Stimulated activated CD4-positive, alpha-beta T cell treated with anti-CD3 and anti-CD28 coated beads, Interleukin-1b, Interleukin-23, amount 100 ng/mL, for 48 hours (primary cell): ENCODE measurements at places on chromosomes 6 and 20.
A peak's percentile ranks its signal among the peaks of the same experiment; 100 is the strongest.

DNA sequence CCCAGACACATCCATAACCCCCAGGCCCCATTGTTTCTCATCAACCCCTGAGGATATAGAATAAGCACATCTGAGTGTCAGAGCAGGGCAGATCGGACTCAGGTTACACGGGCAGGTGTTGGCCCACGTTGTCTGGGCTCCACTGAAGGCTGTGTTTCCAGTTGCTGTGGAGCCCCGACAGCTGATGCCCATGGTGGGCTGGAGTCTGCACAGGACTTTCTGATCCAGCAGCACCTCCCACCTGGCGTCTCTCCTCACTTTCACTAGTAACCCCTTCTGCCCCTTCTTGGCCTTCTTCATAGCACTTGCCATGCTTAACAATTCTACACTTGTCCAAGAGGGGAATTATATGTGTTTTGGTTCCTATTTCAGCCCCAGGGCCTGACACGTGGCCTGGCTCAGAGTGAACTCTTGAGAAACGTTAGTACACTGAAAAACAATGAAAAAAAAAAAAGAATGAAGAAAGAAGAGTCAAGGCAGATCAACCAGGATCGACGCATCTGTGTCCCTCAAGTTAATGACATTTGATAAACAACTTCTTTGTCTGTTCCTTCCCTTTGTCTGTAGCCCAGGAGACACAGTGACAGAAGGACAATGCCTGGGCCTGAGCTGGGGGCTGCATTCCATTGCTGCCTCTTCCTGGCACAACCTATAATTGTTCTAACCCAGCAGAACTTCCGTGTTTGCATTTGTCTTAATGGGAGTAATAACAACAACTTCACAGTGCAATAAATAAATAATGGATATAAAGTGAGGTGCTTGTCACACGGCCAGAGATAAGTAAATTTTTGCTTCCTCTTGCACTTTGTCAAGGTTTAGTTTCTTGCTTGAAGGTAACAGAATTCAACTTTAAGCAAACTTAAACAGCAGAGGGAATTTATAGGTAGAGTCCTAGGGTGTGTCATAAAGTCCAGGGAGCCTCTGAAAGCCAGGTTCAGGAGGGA, 224.2 kb upstream of the SSTR4 start:
- no peak for DNase-seq

- DNase-seq = no peak
These were observed 23.0 kb downstream of the RNASET2 start for GRCh38 chr6:166933396-166933795.

DNA sequence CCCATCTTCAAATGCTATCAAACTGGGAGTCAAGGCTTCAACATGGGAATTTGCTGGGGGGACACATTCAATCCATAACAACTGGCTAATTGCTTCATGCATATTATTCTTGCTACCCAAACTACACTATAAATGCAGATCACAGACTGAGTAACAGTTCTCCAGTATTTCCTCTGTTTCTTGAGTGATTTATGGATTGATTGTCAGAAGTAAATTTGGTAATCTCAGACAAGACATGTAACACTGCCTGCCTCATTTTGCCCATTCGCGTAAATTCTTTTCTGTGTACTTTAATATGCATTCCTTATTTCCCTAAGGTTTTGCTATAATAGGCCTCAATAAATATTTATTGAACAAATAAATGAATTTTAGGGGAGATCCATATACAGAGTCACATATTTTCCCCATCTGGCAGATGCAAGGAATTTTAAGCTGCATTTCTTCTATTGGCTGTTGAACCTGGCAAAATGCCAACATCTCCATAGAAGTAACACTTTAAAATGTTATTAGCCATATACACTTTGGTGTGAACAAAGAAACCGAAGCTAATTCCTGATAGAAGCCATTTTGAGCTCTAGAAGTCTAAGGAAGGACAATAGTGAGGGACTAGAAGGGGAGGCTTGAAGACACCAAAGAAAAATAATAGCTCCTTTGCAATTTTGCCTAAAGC, 98.2 kb downstream of the QRSL1 start:
- no peak for DNase-seq

DNA sequence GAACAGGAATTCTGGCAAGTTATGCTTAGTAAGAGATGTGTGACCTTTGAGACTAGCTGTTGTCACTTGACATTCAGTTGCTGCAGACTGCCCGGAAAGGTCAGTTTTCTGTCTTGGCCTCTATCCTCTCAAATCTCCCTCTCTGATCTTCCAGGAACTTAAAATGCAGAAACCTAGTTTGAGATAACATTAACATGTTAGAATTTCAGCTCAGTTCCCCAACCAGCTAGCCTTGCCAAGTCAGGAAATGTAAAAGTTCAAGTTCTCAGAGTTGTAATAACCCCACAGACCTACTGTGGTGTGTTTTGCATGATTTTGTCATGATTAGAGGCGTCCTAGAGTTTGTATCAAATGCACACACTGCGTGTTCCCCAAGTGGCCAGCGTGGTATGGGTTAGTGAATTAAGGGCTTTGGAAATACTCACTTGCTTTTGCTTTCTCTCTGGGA, 46.6 kb downstream of the DUSP22 start:
- DNase-seq = no peak

DNA sequence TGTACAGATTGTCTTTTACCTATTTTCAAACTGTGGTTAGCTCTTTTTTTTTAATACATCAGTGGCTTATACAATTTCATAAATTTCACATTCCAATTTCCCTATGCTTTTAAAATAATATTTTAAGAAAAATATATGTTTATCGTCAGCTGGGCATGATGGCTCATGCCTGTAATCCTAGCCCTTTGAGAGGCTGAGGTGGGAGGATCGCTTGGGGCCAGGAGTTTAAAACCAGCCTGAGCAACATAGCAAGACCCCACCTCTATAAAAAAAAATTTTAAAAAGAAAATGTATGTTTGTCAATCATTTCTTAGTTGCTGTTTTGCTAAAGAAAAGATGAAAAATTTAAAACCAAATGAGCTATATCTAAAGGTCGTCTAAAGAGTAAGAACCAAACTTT, 3.4 kb downstream of the GJA1 start:
- DNase-seq = no peak

GRCh38 chr6:128327890-128328289, 192.5 kb downstream of the PTPRK start:
- DNase-seq = peak; percentile 5
